ENCODE measurements at places on chromosomes 1 and 21.

DNA sequence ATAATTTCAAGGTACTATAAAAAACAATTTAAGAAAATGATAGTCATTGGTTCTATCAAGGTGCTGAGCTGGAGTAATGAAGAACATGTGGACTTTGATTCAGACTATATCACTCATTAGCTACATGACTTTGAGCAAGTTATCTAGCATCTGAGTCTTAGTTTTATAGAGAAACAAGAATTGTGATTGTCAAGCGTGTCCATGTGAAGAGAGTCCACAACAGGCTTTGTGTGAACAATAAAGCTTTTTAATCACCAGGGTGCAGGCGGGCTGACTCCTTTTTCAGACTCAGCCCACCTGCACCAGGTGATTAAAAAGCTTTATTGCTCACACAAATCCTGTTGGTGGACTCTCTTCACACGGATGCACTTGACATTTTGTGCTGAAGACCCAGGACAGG lies 26.6 kb upstream of the DMRTB1 start:
- DNase-seq: no peak

- peak; percentile 53 for DNase-seq
Observed at GRCh38 chr1:154186177-154186576, 5.7 kb downstream of the TPM3 start.

DNA sequence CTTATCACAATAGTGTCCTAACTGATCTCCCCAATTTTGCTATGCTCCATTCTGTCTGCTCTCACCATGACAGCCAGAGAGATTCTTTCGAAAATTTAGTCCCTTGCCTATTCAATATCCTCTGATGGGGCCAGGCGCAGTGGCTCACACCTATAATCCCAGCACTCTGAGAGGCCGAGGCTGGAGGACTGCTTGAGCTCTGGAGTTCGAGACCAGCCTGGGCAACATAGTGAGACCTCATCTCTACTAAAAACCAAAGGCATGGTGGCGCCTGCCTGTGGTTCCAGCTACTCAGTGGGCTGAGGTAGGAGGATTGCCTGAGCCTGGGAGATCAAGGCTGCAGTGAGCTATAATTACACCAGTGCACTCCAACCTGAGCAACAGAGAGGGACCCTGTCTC lies 16.1 kb upstream of the PDZK1IP1 start:
- DNase-seq: no peak

DNA sequence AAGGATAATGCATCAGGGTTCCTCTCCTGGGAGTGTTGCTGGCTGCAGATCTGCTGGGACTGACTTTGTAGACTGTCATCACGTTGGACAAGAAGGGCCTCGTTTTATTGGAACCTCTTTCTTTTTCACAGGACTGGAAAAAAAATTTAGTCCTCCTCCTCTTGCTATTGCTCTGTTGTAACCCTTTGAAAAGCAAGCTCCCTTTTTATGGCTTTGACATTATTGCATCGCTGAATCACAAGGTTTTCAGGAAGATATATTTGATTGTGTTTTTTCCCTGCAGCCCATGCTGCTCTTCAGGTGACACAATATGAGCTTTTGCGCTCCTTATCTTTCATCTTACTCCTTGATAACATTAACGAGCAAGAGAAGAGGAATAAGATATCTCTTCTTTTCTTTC lies 290.9 kb downstream of the CAMTA1 start:
- no peak for DNase-seq

All from stimulated activated CD4-positive, alpha-beta T cell treated with anti-CD3 and anti-CD28 coated beads, Interleukin-1b, Interleukin-23, amount 100 ng/mL, for 24 hours (primary cell).